Nucleus accumbens (tissue), 56 donors: ENCODE measurements at places on chromosomes 5 and 9.

DNA sequence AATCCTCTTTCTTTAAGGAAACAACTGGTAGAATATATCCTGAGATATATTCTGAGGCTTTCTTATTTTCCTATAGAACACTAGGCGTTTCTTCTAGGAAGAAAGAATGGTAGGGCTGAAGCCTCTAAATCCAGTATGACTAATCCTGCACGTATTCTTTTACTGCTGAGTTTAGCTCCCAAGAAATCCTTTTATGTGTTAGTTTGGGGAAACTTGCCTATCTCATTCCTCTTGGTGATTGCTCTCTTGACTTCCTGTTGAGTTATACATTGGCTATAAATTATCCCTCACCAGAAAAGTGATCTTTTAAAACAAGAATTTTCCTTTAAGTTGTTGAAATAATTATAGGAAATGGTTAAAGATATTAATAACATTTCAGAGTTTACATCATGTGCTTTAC, 422.9 kb downstream of the TMEM161B start:
- no peak for DNase-seq

GRCh38 chr5:157516006-157516405, 56.0 kb downstream of the NIPAL4 start:
- DNase-seq, result no peak

DNA sequence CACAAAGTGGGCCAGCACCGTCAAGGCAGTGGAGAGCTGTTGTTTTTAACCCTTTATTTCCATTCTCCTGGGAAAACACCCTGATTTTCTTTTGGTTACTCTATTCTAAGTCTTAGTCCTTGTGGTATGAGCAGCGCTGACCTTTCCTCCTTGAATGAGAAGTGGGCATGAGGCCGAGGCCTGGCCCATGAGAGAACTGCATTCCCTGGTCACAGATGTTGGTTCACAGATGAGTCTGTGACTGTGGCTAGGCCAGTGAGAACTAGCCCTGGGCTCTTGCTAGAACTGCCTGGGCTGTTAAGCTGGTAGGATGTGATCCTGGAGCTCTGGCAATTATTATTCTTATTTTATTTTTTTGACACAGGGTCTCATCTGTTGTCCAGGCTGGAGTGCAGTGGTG, 71.7 kb upstream of the KLF9 start:
- no peak for DNase-seq

DNA sequence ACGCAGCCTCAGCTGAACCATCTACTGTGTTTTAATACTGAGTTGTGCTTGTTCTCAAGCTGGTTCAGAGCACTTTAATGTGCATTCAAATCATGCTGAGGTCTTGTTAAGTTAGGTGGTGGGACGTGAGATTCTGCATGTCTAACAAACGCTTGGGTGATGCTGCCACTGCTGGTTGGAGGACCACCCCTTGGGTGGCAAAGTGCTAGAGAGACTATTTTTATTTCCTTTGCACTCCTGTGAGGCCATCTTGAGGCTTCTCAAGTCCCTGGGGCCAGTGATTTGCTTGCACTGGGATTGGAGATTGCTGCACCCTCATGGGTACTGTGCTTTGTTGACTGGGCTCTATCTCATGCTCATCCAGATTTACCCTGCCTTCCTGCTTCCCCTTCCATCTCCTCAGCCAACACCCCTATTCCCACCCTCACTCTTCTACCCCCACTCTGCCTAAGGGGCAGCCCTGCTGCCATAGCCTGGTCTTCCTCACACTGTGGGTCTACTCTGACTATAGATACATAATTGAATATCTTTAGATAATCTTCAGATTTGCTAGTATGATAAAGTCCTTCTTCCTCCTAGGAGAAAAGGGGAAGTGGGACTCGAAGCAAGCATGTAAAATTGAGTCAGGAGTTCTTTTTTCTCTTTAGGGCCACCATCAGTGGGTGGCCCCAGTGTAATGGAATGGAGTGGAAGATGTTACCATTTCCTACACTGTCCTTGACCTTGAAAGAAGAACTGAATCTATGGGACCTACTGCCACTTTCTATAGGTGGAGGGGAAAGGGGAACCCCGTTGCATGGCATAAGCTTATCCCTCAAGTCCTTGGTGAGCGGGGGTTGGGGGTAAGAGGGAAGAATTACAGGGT, 45.1 kb upstream of the SUB1 start:
- DNase-seq, result no peak

DNA sequence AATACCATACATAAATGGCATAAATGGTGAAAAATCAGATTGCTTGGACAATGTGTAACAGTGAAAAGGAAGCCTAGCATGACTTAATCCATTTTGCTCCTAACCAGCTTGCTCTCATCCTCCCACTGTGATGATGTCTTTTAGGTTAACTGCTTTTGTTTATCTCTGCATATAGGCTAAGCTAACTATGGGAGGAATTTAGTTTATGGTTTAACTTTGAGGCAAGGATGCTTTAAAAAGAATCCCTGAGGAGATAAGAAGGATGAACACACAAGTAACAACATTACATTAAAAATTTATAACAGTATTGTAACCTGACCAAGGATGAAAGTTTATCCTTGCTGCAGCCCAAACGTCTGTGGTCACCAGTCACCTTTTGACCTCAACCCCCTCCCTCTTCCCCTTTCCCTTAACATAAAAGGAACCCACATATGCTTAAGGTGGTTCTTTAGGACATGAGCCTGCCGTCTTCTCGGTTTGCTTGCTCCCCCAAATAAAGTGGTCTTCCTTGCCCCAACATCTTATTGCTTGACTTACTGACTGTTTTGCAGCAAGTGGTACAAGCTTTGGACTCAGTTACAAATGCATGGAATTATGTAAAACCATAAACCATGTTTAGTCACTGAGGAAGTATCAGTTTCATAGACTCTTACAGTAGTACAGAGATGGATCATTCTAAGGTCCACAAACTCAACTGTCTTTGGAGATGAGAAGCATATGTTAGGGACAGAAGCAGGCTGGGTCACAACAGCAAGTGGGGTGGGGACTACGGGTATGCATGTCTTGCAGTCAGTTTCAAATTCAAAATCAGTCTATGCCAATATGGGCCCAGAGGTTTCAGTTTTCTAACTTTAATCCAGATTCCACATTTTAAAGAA, 31.3 kb downstream of the AGXT2 start:
- DNase-seq, result no peak
